ENCODE measurements at places on chromosomes 12 and 14.

DNA sequence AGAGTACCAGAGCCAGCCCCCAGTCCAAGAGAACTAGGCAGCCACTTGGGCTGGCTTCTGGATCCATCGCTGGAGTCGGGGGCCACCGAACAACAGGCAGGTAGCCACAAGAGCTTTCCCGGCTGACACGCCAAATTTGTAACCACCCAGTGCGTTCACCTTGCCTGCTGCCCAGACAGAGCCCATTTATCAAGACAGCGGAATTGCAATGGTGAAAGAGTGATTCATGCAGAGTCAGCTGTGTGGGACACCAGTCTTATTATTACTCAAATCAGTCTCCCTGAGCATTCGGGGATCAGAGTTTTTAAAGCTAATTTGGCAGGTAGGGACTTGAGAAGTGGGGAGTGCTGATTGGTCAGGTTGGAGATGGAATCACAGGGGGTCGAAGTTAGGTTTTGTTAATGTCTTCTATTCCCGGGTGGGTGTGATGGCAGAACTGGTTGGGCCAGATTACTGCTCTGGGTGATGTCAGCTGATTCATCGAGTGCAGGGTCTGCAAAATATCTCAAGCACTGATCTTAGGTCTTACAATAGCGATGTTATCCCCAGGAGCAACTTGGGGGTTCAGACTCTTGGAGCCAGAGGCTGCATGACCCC is 64.3 kb downstream of the PDE6H start:
- no peak for DNase-seq

- no peak for DNase-seq
These were observed 413 bp downstream of the RARG start for GRCh38 chr12:53231671-53231920.

DNA sequence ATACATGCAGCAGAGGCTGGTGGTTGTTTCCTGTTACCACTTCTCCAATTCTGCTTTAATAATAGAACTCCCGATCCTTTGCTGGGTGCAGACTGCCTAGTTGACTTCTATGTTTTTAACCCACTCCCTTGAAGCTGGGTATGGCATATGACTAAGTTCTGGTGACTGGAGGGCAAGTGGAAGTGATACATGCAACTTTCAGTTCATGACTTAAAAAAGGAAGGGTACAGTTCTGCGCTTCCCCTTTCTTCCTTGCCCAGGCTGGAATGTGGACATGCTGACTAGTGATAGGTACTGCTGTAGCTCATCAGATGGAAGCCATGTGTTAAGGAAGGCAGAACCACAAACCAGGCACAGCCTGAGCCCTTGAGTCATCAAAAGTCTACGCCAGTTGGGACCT is 2.4 kb upstream of the A2M start:
- DNase-seq = no peak

DNA sequence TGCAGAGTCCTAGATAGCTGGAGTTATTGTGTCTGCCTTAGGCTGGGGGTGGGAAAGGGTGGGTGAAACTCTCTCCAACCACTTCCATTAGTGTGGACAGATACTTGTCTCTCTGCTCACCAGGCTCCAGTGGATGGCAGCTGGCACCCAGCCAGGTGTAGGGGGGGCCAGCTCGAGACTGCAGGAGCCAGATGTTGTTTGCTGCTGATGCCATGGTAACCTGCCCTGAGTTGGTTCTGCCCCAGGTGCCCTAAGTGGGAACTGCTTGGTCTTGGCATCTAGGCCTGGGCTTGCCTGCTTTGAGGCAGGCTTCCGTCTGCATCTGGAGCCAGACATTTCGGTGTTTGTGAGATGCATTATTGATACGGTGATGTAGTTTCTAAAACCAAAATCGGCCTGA is 82.2 kb downstream of the ADCK1 start:
- DNase-seq = peak; percentile 93

DNA sequence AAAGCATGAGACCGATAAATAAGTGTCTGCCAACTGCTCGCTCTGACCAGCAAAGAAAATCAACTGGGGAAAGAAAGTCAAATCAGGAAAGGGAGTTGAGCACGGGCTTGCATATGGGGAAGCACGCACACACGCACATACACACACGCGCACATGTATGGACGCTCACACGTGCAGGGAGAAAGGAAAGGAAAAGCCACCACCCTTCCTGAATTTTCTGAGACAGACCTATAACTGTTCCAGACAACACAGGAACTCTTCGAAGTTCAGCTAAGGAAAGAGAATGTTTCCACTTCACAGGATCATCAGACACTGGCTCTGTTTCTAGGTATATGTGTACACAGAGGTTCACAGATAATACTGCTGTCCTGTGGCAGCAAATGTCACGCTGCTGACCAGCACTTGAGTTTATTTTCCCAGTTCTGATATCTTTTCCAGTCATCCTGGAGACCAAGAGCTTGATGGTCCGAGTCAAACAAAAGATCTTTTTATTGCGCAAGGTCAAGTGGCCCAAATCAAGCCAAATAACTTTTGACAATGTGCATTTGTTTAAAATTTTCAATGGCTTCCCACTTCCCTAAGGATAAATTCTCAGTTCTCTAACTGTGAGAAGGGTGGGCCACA is 82.1 kb upstream of the TMCC3 start:
- no peak for DNase-seq

- DNase-seq = no peak
These were observed at the start of gene TUNAR for GRCh38 chr14:95876761-95877538. Gene TUNAR, plus strand, starts transcription at chr14:95876832.

DNA sequence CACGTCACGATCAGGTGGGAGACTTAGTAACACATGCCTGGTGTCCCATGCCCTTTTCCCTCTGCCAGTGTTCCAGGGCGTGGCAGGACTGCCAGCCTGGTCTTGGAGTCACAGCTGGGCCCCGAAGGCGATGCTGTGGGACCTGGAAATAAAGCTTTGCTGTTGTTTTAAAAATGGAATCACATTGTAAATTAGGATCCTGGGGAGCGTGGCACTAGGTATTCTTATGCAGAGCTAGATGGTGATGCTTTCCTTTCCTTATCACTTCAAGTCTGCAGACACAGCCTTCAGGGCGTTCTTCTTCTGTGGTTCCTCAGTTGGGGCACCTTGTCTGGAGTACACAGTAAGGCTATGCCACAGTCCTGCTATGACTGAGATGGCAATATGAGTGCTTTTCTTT is 64.6 kb downstream of the BICD1 start:
- DNase-seq = no peak

- no peak for DNase-seq
These were observed 56.6 kb downstream of the WDR20 start for GRCh38 chr14:102196039-102196901.

GRCh38 chr12:8985213-8985754 is 4.1 kb upstream of the KLRG1 start:
- no peak for DNase-seq

- no peak for DNase-seq
These were observed 90.1 kb downstream of the DRAM1 start for GRCh38 chr12:101967506-101967905.

DNA sequence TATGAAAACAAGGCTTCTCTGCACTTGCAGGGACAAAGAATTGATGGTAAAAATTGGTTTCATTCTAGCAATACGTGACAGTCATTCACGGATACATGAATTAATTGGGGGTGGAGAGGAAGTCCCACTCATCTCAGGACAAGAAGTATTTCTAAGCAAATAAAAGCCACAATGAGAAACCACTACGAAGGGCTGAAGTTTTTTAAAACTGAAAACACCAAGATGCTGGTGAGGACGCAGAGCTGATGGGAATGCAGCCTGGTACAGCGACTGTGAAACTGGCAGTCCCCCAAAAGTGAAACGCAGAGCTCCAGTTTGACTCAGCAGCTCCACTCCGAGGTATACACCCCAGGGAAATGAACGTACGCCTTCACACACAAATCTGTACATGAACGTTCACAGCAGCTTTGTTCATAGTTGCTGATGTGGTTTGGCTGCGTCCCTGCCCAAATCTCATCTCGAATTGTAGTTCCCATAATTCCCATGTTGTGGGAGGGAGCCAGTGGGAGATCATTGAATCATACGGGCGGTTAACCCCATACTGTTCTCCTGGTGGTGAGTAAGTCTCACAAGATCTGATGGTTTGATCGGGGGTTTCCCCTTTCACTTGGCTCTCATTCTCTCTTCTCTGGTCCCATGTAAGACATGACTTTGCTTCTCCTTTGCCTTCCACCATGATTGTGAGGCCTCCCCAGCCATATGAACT is 89.0 kb downstream of the SCARB1 start:
- no peak for DNase-seq

GRCh38 chr12:57103856-57104255 is 7.3 kb downstream of the STAT6 start:
- DNase-seq = no peak

Data from NCI-H187 (cell line).